Stimulated activated CD8-positive, alpha-beta memory T cell treated with anti-CD3 and anti-CD28 coated beads, Interleukin-4, amount 100 ng/mL, for 4 hours (primary cell): ENCODE measurements at places on chromosomes 4 and X.

GRCh38 chr4:138702190-138702824, 313.3 kb upstream of the NOCT start:
- no peak for DNase-seq

DNA sequence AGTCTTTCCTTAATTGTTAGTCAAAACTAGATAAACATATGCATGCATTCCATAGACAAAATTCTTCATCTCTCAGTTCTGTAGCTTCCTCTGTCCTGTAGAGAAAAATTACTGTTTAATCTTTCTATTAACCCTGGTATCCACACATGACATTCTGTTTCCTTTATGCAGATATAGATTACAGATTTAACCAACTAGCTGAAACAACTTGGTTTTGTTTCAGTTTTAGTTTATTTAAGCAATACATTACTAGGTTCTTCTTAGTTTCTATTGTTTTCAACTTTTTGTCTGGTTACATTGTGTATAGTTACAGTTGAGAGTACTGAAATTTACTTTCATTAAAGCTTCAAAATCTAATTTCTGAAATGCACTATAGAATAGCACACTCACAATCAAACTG, 933.9 kb upstream of the EPHA5 start:
- DNase-seq = no peak

GRCh38 chr4:129334136-129334535, 238.2 kb downstream of the C4orf33 start:
- no peak for DNase-seq

DNA sequence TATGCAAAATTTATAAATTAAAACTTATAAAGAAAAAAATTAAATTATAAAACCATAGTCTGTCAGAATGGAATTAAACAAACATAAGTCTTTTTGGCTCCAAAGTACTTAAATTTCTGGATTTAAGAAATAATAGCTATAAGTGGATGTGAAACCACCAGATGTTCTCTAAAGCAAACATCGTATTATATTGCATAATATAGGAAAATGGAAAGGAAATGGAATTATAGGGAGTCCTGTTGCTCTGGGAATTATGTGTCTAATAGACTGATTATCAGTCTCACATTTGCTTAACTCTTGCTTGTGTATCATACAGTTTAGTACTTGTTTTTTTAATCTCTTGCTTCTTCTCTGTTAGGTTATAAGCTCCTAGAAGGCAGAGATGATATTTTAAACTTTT, 819.2 kb downstream of the RAPGEF2 start:
- no peak for DNase-seq

DNA sequence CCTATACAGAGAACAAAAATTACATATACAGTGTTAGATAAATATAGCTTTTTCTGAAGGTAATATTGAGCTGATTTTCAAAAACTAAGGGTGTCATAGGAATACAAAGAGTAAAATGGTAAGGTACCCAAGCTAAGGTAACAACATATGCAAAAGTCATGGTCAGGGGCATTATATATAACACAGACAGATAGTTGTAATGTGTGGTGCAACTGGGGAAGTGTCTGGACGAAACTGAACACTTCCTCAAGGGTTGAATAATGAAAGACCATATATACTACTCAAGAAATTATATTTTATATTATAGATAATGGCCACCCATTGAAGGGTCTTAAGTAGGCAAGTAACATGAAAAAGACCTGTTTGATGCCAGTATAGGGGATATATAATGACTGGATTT, 262.1 kb upstream of the CXXC4 start:
- no peak for DNase-seq

- DNase-seq = no peak
These were observed 213.4 kb downstream of the SPCS3 start for GRCh38 chr4:176533159-176533558.

- no peak for DNase-seq
These were observed 61.6 kb upstream of the GPR174 start for GRCh38 chrX:79082899-79083298.

DNA sequence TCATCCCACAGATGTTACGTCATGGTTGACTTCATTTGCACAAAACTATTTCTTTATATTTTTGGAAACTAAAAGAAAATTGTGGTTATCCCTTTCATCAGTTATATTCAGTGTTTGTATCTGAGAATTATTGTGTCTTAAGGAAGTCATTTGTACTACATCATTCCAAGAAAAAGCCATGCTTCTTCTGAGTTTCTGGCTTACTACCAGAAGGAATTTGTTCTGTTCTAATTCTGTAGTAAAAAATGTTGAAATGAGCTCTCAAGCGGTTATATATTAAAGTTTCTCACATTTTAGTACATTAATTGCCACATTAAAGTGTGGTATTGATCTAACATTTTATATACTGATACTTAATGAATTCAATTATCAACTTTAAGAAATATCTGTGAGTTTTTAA, 1844.5 kb downstream of the PCDH7 start:
- DNase-seq = no peak

DNA sequence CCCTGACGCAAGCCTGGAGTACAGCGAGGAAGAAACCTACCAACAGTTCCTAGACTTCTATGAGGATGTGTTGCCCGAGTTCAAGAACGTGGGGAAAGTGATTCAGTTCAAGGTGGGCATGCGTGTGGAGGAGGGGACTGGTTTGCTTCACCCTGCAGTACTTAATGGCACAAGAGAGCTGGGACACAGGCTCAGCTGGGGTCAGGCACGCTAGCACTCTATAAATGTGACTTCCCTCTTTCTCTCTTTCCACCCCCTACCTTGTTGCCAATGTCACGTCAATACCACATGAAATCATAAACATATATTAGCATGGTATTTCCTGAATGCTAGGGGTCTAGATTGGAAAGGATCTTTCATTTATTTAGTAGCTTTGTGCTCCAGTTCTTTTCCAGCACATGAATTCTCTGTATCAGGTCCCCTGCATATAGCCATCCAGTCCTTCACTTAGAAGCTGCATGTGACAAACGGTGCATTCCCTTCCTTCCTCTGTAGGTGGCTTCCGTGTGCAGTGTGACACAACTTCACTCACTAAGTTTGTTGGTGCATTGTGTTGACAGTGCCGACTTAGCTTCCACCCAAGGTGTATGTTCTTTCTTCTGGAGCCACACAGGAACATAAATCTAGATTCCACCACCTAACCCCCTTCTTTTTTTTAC, 25.6 kb downstream of the ZRSR2 start:
- DNase-seq = no peak

GRCh38 chr4:185304944-185305690, 90.6 kb downstream of the LRP2BP start:
- no peak for DNase-seq

DNA sequence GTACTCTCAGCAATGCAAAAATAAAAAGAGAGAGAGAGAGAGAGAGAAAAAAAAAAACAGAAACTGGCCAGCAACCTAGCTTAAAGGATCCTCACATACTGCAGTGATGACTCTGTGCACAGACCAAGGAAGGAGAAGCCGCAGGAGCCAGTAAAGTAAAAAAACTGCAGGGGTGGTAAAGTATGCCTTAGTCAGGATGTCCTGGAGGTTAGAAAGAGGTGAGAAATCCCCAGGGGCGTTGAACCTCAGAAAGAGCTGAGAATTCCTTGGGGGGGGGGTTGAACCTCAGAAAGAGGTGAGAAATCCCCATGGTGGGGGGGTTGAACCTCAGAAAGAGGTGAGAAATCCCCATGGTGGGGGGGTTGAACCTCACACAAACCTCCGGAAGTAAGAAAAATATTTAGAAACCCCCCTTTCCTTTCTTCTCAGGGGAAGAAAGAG, 48.0 kb downstream of the MAGEA9 start:
- no peak for DNase-seq

DNA sequence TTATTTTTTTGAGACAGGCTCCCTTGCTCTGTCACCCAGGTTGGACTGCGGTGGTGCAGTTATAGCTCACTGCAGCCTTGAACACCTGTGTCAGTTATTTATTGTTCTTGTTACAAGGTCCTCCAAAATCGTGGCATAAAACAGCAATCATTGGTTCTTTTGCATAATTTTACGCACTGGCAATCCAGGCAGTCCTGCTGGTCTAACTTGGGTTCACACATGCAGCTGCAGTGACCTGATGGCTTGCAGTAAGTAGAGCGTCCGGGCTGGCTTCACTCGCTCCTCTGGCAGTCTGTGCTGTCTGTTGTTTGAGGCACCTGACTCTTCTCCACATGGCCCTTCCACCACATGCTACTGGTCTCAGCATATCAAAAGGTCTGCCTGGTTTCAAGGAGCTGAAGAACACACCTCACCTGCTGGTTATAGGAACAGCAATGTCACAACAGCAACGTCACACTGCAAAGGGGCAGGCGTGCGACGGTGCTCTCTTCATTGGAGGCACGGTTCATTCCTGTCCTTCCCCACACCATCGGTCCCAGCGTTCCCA, 894.6 kb downstream of the TRIML1 start:
- DNase-seq = no peak

DNA sequence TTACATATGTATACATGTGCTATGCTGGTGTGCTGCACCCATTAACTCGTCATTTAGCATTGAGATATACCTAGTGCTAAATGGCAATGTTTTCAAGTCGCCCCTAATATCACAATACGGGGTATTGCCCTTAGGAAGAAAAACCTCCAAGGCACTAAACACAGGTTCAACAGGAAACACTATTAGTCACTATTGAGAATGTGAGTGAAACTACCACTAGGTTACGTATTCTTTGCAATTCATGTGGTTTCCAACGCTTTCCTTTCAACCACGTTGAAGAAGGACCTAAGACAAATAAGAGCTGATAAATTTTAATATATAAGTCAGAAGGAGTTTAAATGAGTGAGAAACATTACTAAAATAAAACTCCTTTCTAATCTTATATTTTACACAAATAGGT, 134.7 kb upstream of the SPANXN4 start:
- no peak for DNase-seq

- DNase-seq = no peak
These were observed 49.0 kb upstream of the TRAM1L1 start for GRCh38 chr4:117134386-117134785.

DNA sequence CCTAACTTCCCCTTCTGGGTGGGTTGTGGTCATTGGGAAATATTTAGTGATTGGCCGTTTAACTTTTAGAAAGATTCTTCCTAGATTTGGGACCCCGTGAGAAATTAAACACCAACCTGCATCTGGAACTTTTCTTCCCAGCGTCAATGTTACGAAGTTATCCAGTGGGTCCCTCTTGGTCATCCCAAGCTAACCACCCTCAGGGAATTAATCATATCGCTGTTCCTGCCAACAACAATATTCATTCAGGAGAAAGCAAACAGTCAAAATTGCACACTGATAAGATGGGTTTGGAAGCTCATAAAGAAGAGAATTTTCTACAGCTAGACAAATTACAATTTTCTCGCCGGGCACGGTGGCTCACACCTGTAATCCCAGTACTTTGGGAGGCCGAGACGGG, 121.2 kb upstream of the STX18 start:
- no peak for DNase-seq

DNA sequence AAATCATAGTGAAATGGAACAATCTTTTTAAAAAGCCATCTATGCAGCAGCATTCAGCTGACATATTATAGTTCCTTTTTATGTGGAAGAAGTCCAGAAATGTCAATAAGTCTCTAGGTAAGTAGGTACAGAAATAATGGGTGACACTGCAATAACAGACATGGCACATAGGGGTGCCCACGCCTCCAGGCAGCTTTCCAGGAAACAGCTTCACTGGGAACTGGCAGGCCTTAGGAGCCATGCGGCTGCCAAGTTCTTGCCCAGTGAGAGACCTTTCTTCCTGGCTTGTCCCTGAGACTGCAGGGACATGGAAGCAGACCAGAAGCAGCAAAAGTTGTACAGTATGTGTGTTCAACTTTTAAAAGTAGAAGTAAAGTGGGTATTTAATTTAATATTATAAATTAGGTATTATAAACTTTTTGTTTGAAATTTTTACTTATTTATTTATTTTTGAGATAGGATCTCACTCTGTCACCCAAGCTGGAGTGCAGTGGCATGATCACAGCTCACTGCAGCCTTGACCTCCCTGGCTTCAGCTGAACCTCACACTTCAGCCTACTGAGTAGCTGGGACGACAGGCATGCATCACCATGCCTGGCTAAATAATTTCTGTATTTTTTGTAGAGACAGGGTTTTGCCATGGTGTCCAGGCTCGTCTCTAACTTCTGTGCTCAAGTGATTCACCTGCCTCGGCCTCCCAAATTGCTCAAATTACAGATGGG, 12.1 kb upstream of the ETNPPL start:
- DNase-seq = no peak

DNA sequence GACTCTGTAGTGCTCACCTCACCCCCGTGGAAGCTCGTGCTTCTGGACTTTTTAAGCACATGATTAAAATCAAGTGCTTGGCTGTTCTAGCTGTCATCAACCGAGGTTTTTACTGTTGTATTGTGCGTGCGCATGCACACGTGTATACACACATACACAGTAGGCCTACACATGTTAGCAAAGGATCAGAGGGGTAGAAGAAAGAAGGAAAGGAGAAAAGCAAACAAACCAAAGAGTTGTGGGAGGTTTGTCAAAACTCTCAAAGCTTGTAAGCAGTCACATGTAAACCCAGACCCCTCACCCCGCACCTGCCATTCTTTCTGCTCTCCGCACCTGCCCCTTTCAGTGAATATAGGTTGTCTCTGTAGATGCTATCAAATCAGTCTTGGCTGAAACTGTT, 311.8 kb downstream of the HS3ST1 start:
- DNase-seq = no peak

- no peak for DNase-seq
These were observed 63.7 kb upstream of the RPL34 start for GRCh38 chr4:108556588-108557200.

DNA sequence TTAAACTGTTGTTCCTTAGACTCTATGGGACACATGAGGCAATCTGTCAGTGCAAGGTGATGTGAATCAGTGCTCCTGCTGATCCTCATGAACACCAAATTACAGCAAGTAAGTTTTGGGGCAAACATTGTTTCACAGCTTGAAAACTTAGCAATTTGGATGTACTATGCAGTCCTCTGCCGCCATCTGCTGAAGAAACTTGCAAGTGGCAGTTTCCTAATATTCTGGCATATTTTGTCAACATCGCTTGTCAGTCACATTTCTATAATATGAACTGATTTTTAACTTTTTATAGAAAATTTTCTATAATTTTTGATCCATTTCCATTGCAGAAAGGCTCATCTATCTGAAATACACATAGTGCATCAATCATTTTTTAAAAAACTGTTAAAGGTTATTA, 56.3 kb downstream of the ZAR1 start:
- DNase-seq = no peak
